Islet precursor cell (in vitro differentiated cells): ENCODE measurements at places on chromosomes 7 and 10.

GRCh38 chr10:21437770-21438382 is 87.6 kb downstream of the SKIDA1 start:
- DNase-seq: no peak

DNA sequence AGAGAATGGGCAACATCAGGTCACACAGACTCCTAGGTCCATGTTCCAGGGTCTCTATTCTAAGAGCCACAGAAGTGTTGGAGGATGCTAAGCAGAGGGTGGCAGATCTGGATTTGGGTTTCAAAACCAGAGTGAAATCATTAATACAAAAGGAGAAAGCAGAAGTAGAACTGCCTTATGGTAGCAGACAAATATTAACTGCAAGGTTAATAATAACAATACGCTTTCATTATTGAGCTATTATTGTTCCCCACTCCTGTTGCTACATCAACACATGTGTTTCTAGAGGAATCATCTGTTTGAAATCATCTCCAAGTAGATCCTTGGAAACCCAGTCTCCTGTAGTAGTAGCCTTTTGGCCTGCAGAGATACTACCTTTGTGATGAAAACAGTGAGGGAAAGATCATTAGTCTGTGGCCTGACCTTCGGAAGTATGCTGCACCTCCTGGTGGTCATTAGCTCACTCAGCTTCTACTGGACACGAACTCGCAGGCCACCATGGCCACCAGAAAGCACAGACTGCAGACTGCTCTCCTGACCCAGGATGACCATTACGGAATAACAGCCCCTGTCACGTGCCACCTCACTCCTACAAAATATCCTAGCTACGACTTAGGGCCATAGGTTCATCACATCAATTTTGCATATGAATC is 84.6 kb downstream of the XPNPEP1 start:
- no peak for DNase-seq

- no peak for DNase-seq
Observed at GRCh38 chr7:101736084-101736483, 81.3 kb upstream of the CUX1 start.

DNA sequence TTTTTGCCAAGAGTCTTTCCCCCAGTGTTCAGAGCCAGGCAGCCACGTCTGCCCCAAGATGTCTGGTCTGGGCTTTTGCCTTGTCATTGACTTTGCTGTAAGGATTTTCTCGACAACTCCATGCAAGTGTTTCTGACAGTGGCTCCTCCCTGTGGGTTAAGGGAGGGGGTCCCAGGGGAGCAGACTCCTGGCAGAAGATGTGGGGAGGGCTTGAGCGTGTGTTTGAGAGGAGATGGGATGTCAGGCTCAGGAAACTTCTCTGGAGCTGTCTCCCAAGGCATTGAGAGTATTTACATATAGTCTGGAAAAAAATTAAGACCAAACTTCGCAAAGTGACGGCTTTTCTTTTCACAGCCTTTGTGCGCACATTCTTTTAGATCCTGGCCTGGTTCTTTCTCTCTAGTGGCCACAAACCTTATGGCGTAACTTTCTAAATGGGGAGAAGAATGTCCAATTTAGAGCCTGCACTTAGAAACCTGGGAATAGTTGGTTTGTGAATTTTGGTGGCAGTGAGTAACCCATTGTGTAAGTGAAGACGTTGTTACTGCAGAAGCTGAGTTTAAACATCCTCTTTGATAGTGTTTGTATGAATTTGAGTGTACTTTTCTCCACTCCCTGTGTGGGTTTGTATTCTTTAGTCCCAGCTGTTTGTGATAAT is 201.5 kb downstream of the LRMDA start:
- no peak for DNase-seq

DNA sequence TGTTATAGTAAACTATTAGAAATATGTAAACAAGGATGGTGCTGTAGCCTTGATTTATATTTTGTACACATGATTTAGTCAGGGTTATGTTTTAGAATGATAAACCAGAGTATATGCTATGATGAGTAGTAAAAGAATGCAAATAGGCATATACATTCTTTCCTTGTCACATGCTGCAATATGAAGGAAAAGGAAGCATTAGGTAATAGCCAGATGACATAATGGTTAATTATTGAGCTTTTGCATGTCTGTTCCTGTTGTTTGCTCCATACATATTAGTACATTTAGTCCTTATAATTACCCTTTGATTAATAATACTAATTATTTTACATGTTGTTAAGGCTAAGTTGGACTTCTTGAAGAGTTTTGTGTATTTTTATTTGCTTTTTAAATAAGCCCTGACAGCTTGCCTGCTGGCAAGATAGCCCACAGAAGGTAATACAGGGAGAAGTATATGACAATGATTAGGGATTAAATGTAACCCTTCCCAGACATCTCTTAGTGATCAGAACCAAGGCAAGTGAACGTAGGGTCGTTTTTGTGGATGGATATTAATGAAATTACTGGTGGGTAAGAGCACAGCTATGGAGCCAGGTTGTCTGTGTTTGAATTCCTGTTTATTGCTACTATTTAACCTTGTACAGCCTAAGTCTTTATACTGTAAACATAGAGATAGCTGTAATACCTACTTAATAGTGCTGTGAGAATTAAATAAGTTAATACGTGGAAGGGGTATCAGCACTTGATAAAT is 68.4 kb downstream of the PHTF2 start:
- DNase-seq: no peak

- DNase-seq: peak; percentile 49
Observed at GRCh38 chr7:27157702-27158431, 1.4 kb upstream of the HOXA7 start.
